ENCODE measurements at places on chromosomes 5 and 9. TPM values are rescaled to one million over a fixed set of nuclear protein-coding genes. Genes with fewer than 3 reads are reported as not detected.

GRCh38 chr5:12392246-12392645 is 488.0 kb upstream of the CTNND2 start:
- H3K27me3 ChIP-seq: no peaks in the 10 kb centered on the region
- no peaks in the 10 kb centered on the region for H3K4me1 ChIP-seq
- no peak overlapping the region for H3K27ac ChIP-seq
- no peaks in the 10 kb centered on the region for H3K36me3 ChIP-seq
- no peak overlapping the region for H3K4me3 ChIP-seq

The ANKRD20A1 gene
- polyA plus RNA-seq: 0.21 TPM

DNA sequence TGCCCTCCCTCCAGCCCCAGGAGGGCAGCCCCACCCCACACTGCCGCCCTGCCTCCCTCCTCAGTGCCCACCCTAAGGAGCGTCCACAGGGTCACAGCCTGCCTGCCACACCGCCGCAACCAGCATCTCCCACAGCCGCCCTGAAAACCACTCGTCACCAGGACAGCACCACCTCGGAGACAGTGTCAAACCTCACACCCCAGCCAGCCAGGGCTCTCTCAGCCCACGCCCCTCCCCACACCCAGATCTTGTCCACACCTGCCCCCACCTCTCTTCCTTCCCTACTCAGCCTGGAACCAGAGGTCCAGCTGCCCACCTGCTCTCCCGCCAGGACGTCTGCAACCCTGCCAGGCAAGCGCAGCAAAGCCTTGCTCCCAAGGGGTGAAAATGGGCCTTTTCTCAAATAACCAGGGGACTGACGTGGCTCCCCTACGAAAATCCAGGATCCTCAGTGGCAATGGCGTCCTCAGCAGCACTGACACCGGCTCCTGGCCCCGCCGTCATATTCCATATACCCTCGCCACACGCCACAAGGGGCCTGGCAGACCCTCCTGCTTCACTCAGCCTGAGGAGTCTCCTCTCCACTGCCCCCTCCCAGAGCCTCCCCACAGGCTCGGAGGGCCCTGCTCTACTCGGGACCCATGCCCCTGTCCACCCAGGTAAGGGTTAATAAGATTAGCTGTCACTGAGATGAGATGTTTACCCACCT is 71.0 kb upstream of the ADAMTS2 start:
- no peaks in the 10 kb centered on the region for H3K27me3 ChIP-seq
- no peak overlapping the region for H3K27ac ChIP-seq
- DNase-seq: no peak
- H3K4me1 ChIP-seq: no peaks in the 10 kb centered on the region
- no peak overlapping the region for H3K4me3 ChIP-seq

- no peaks in the 10 kb centered on the region for H3K27me3 ChIP-seq
- no peak for DNase-seq
- H3K36me3 ChIP-seq: peaks cover 3% of the 10 kb centered on the region
- peak overlapping the region; percentile 33 for H3K27ac ChIP-seq
- peaks cover 46% of the 10 kb centered on the region for H3K4me1 ChIP-seq
Observed at GRCh38 chr9:127574072-127574993, 37.7 kb upstream of the STXBP1 start.

DNA sequence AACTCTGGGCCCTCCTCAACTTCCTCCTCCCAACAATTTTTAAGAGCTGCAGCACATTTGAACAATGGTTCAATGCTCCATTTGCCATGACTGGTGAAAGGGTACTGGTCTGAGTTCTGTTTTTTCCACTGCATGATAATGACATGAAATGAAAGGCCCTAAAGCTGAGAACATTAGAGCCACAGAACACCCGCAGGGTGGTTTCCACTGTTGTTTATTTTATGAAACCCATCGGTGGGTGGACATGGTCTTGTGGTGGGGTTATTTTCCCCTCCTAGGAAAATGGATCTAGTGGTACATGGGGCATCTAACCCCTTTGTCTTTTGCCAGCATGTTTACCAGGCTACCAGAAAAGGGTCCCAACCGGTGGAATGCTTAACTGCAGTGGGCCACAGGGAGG is 71.8 kb downstream of the SMARCA2 start:
- no peaks in the 10 kb centered on the region for H3K27me3 ChIP-seq
- peaks cover 17% of the 10 kb centered on the region for H3K36me3 ChIP-seq
- H3K4me1 ChIP-seq: no peaks in the 10 kb centered on the region
- no peak overlapping the region for H3K4me3 ChIP-seq
- DNase-seq: no peak

GRCh38 chr9:38682713-38683112 is 37.2 kb downstream of the FAM240B start:
- peak overlapping the region; percentile 56 for H3K27ac ChIP-seq
- no peaks in the 10 kb centered on the region for H3K27me3 ChIP-seq
- no peak overlapping the region for H3K4me3 ChIP-seq

DNA sequence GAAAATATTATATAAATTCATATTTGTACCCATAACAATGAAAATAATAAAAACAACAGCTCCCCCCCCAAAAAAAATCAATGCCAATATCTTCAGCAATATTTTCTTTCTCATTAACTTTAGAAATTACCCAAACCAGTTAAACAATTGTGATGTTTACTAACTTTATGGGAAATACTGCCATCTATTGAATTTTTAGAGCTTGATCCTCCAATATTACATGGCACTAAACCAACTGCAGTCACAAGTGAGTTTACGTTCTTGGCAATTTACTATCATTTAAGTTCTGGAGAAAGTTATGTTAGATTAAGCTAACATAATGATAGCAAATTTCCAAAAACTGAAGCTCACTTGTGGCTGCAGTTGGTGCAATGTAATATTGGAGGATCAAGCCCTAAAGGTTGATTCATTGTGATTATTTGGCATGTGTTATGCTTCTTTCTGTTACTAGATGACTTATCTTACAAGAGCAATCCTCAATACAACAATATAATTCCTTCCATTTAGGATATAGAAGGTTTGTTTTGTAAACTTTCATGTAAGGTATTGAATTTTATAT is 379.5 kb downstream of the CDH18 start:
- H3K4me3 ChIP-seq: no peak overlapping the region
- H3K27me3 ChIP-seq: no peaks in the 10 kb centered on the region
- DNase-seq: no peak
- peaks cover 9% of the 10 kb centered on the region for H3K4me1 ChIP-seq
- H3K27ac ChIP-seq: no peak overlapping the region
- no peaks in the 10 kb centered on the region for H3K36me3 ChIP-seq

DNA sequence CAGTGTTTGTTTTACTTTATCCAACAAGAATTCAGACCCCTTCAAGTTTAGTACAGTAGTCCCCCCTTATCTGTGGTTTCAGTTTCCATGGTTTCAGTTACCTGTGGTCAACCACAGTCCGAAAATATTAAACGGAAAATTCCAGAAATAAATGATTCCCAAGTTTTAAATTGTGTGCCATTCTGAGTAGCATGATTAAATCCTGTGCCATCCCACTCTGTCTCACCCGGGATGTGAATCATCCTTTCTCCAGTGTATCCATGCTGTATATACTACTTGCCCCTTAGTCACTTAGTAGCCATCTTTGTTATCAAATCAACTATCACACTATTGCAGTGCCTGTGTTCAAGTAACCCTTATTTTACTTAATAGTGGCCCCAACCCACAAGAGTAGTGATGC is 153.8 kb upstream of the RASA1 start:
- no peak for DNase-seq
- H3K27me3 ChIP-seq: no peaks in the 10 kb centered on the region
- no peak overlapping the region for H3K4me3 ChIP-seq
- H3K4me1 ChIP-seq: peaks cover 31% of the 10 kb centered on the region

Data from keratinocyte (primary cell).